ENCODE measurements at places on chromosomes 4 and X.

GRCh38 chr4:177271091-177271490 is 38.6 kb upstream of the NEIL3 start:
- no peak for DNase-seq

DNA sequence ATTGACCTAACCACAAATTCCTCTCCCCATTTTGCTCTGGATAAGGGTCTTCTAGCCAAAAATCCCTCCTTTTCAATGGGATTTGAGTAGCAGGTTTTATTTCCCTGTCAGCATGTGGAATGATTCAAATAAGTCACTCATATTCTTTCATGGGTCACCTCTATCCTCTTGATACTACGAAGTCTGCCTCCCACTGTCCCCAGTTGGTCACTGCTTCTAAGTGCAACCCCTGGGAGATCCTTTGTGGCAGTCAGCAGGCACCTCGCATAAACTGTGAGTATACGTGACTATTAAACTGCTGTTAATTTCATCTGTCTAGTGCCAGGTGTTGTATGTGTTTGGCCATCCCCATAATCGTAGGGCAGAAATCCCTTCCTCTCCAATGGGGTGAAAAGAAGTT is 1667.9 kb upstream of the PCDH7 start:
- DNase-seq: no peak

- no peak for DNase-seq
Observed at GRCh38 chr4:110510955-110511544, 35.1 kb downstream of the ENPEP start.

DNA sequence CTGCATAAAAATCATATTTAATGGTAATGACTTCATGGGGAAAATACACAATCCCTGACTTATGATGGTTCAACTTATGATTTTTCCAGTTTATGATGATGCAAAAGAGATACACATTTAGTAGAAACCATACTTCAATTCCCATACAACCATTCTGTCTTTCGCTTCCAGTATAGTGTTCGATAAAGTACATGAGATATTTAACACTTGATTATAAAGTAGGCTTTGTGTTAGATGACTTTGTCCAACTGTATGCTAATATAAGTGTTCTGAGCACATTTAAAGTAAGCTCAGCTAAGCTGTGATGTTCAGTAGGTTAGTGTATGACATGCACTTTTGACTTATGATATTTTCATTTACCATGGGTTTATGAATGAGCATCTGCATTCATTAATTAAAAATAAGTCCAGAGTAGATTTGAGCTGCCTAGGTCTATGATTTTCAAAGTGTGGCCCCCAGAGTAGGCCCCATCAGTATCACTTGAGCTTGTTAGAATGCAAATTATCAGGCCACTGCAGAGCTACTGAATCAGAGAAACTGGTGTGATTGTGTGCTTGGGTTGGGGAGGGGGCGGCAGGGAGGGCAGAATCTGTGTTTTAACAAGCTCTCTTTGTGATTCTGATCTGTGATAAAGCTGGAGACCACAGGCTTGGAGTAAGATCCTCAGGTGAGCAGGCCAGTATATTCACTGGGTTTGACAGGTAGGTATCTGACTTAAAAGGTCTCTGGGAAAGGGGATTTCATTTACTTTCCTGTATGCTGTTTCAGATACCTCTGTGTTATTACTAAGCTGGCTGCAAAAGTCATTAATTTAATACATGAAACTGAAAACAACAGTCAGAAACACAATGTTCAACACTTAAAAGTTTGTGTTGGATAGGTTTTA is 8.4 kb downstream of the ATP10D start:
- DNase-seq: no peak

- DNase-seq: peak; percentile 36
Observed at GRCh38 chr4:138178566-138178965, 63.6 kb downstream of the SLC7A11 start.

DNA sequence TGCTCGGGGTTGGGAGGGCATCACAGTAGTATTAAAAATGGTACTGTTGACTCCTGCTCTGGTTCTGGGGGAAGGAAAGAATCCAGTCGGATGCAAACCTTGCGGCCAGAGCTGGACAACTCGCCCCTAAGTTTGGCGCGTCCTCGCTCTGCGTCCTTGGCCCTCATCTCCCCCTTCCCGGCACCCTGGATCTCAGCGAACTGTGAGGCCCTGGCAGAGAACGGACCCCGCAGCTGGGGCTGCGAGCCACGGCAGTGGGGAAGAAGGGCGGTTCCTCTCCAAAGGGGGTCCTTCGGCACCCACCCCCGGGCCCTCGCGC is 14.0 kb downstream of the ARHGEF6 start:
- DNase-seq: no peak

- DNase-seq: no peak
Observed at GRCh38 chrX:21741364-21741763, 16.6 kb downstream of the SMPX start.

- DNase-seq: no peak
Observed at GRCh38 chr4:105135785-105136184, 10.9 kb upstream of the TET2 start.

GRCh38 chr4:166435449-166435848 is 562.4 kb downstream of the TLL1 start:
- DNase-seq: peak; percentile 5

DNA sequence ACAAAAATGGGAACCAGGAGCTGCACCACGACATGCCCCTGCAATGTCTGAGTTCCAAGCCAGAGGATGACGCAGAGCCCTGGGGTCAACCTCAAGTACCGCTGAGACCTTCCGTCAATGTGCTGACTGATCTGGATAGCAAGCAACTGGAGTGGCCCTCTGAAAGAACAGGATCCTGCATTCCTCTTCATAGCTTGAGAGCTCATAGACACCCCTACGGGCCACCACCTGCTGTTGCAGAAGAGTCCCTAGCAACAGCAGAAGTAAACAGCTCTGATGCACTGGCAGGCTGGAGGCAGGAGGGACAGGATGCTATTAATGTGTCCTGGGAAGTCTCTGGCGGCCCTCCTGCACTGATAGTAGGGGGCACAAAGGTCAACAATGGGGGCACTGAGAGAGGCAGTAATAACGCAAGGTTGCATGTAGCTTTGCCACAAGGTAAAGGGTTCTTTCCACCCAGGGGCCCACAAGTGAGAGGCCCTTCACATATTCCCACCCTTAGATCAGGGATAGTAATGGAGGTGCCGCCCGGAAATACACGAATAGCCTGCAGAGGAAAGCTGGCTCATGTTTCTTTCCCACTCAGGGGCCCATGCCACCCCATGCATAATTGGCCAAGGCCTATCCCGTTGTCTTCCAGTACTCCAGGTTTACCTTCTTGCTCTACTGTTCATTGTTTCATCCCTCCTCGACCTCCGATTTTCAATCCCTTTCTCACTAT is 1.3 kb downstream of the PRR32 start:
- DNase-seq: no peak

- DNase-seq: no peak
Observed at GRCh38 chr4:101190751-101191150, 156.6 kb downstream of the PPP3CA start.

DNA sequence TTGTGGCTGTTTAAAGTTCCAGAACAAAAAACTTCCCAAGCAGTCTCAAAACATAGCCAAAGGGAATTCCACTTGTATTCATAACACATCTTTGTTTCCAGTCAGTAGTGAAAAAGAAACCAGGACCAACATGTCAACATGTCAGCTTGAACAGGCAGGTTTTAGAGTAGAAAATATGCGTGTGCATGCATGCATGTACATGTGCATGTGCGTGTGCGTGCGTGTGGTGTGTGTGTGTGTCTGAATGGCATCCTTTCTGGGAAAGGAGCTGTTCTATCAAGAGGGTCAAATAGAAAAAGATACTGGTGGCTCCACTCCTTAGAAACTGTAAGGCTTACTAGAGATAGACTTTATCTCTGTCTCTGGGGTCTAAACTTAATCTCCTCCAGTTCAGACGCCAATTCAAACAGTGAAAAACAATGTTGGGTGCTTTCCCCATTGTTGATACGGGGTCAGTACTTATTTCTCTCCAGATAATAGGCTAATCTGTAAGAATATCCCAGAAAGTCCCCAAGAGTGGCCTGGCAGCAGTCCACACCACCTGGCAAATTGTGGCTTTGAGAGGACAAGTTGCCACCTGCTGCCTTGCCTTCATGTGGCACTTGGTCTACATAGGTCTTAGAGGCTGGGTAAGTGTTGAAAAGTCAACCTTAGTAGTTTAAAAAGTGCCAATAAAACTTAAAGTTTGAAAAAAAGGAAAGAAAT is 110.4 kb downstream of the SCD5 start:
- no peak for DNase-seq

DNA sequence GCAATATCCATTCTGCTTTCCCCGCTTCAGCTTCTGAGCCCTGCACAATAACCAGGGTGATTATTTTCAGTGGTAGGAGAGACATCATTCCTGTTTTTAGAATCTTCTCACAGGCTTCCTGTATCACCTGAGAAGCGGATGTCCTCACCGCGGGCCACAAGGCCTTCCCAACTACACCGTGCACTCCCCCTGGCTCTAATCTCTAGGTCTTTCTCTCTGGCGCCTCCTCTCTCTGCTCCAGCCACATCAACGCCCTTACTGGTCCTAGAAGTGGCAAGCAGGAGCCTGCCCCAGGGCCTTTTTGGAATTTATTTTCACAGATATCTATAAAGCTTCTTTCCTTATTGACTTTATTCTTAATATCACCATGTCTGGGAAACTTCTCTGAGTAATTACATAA is 675.2 kb upstream of the FRG1 start:
- DNase-seq: no peak

GRCh38 chr4:36316607-36317006 is 35.2 kb downstream of the DTHD1 start:
- no peak for DNase-seq

GRCh38 chrX:49106930-49107329 is 16.6 kb downstream of the GPKOW start:
- no peak for DNase-seq

Data from glomerular endothelial cell (primary cell).